NCI-H748 treated with DMSO at 0.1 percent for 48 hours (cell line): ENCODE measurements at places on chromosomes 11 and 22.

DNA sequence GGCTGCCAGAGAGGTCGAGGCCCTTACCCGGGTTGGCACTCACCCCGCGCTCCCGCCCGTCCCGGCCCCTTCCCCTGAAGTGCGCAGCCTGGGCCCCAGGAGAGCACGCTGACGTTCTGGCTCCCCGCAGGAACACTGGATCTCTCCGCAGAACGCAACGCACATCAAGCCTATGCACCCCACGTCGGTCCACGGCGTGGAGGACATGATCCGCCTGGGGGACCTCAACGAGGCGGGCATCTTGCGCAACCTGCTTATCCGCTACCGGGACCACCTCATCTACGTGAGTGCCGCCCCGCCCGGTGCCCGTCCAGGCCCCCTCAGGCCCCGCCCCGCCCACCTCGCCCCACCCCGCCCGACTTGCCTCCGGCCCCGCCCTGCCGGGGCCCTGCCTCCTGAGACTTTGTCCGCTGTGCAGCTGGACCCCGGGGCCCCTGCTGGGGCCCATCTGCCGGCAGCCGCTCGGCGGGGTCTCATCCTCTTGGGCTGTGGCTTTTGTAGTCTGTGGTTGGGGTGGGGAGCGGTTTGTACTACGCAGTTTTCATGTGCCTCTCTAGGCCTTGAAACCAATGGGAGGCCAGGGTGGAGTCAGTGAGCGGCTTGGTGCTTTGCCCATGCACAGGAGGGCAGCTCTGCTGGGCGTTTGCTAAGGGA is 19.7 kb downstream of the MYO7A start:
- DNase-seq = no peak

GRCh38 chr11:67310246-67311050 is 7.1 kb downstream of the SSH3 start:
- no peak for DNase-seq

DNA sequence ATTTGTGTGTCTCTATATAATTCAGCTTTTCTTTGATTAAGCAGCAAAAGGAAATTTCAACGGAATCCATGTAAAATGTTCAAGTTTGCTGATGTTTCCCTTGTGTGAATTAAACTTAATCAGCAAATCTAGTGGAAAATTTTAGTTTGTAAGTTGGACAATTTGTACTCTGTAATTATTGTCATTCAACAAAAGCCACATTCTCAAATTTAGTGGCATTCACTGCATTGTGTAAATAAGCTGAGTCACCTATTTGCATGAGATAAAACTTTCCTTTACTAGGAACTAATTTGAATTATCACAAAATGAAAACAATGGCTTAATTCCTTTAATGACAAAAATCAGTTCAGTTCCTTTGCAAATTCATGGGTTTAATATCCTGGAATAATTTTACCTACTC is 784.2 kb upstream of the CCDC179 start:
- no peak for DNase-seq

DNA sequence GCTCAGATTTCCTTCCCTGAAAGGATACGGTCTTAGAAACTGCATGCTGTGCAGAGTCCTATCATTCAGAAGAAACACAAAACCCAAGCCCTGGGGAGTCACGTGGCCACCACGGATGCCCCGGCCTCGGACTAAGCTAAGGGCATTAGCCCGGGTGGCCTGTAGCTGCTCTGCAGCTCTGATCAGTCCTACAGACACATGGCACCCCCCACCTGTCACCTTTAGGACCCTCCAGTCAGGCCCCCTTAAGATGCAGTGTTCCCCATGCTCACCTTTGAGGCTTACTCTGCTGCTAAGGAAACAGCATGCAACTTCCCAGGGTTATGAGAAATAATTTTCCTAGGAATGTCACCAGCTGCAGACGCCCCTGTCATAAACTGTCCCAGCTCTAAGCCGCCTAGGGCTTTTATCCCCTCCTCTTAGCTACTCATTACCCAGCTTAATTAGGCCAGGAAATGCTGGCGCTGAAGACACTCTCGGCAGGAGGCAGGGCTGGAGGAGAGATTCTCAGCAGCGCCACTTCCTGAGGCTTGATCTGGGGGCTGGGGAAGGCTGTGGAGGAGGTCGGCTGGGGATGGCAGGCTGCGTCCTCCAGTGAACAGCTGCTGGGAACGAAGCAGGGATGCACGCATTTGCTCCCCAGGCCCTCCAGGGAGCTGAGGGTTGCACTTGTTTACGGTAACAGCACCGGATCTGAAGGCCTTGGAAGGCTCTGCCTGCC is 47.2 kb upstream of the ADA2 start:
- DNase-seq = peak; percentile 40

DNA sequence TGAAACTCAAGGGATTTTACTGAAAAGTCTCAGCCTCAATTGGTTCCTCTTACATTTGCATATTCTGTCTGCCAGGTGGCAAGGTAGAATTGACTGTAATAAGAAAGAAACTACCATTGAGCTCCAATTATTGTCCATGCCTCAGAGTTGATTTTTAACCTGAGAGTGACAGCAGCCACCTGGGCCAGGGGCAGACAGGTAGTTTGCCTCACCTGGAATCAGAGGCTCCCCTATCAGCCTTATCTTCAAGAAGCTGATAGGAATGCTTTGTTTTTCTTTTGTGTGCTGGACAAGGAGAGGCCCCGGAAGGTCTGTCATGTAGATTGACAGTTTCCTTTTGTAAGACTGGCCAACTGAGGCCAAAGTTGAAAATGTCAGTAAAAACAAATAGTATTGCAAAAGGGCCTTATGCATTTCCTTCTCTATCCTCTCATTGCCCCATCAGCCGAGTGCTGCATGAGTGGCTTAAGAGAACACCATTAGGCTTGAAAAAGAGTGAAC is 34.1 kb downstream of the CD44 start:
- no peak for DNase-seq

- no peak for DNase-seq
These were observed 25.2 kb downstream of the NRXN2 start for GRCh38 chr11:64697663-64698375.

DNA sequence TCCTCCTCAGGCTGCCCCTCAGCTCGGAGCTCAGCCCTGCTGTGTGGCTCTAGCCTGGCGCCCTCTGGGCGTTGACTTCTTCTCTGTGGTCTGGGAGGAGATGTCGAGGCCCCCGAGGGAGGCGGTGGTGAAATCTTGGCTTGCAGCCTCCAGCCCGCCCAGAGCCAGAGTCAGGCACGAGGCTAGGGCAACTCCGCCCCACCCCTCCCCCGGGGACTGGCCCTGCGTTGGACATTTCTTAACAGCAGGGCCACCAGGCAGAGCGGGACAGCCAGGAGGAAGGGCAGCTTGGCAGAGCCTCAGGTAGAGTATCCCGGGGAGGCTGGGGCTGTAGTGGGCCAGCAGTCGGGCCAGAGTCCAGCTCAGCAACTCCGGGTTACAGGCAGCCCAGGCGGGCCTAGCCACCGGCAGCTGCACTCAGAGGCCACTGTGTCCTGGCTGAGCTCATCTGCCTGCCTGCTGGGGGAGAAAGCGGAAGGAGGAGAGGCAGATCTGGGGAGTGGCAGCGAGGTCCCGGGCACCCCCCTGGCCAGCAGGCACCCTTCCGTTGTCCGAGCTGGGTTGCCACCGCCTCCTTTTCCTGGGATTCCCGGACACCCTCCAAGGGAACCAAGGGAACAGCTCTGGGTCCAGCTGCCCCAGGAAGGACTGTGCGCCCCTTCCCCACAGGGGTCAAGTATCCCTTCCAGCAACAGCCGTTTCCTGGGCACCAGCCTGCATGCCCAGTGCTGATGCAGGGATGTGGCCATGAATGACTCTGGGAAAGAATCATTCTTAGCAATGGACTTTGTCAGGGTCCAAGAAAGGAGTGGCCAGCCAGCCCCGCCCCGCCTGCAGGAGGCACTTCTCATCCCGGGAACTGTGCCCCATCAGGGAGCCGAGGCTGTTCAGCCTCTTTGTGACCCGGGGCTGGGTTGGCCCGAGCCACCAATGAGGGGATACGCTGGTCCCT is at the start of gene ALDH3B1:
Gene ALDH3B1 (plus strand): TSS at position 238 of the 952 bp plus-strand sequence. CDS start 4,971 bp downstream, outside the sequence.
- DNase-seq = no peak
